Panc1 (cell line): ENCODE measurements at places on chromosomes 3 and 15.

DNA sequence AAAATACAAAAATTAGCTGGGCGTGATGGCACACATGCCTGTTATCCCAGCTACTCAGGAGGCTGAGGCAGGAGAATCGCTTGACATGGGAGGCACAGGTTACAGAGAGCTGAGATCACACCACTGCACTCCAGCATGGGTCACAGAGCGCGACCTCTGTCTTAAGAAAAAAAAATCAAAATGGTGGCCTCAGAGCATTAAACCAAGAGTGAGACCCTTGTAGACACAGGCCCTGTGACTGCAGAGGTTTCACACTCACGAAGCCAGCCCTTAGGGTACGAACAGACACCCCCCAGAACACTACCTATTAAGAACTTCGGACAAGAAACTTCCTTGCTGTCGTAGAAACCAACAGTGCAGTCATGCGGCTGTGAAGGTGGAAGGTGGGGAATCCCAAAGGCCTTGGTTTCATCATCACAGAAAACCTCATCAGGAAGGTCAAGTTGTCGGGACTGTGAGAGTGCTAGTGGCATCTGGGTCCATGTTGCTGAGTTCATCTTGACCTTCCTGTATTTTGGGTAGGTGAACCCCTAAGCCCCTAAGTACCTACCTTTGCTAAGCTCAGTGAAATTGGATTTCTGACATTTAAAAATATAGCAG is 4.8 kb upstream of the PDE8A start:
- no peak overlapping the region for H3K27ac ChIP-seq
- H3K4me1 ChIP-seq, result peaks cover 9% of the 10 kb centered on the region
- H3K36me3 ChIP-seq, result no peaks in the 10 kb centered on the region; the same call in 1 of the 2 replicates
- H3K27me3 ChIP-seq, result no peaks in the 10 kb centered on the region
- no peak overlapping the region for H3K4me3 ChIP-seq

DNA sequence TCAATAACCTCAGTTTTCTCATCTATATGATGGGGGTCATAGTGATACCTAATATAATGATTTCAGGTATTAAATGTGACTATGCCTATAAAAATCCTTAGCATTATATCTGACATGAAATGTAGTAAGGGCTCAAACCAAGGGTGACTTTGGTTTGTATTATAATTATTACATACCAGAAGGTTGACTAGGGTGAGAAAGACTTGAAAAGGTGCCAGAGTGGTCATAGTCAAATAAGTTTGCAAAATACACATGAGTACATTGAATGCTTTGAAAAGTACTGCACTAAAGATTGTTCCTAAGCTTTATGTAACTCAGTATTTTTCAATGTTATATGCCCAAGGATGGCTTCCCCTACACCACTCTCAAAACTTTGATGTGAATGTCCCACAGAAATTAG is 297.2 kb downstream of the ARPP21 start:
- no peaks in the 10 kb centered on the region for H3K4me1 ChIP-seq
- DNase-seq, result no peak
- H3K4me3 ChIP-seq, result no peak overlapping the region
- H3K27ac ChIP-seq, result no peak overlapping the region

- no peak overlapping the region for H3K4me3 ChIP-seq
- peaks cover 35% of the 10 kb centered on the region for H3K4me1 ChIP-seq
- peak overlapping the region; percentile 93 for H3K27ac ChIP-seq
- no peaks in the 10 kb centered on the region for H3K36me3 ChIP-seq
Measured at GRCh38 chr15:41772720-41773331, 1.5 kb upstream of the MAPKBP1 start.

DNA sequence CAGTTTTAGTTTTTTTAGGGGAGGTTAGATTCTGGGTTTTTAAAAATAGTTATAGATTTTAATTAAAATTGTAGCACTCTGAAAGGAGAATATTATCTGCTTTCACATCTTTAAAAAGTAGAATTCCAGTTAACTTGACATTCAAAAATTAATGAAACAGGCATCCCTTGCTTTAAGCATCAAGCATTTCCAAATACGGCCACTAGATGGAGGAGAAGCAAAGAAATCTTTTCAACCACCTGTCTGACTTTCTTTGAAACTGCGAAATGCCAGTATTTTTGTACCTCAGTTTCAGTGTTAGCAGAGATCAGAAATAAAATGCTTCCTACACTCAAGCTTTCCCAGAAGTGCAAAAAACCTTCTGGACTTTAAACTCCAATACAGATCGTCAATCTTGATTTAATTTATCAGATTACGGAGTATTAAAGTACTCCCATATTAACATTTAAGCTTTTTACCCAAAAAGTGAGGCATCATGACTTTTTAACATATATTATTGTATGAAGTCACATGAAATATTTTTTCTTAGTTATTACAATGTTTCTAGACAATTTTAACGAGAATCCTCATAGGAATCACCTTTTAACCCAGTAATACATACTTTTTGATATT is 153.3 kb downstream of the P3H2 start:
- H3K36me3 ChIP-seq, result no peaks in the 10 kb centered on the region
- no peak overlapping the region for H3K4me3 ChIP-seq
- H3K4me1 ChIP-seq, result 0 out of 2 replicates have a peak, but pooled peaks cover 2% of the 10 kb centered on the region
- H3K27me3 ChIP-seq, result no peaks in the 10 kb centered on the region
- peak overlapping the region; percentile 6; the same call in 1 of the 2 replicates for H3K27ac ChIP-seq

DNA sequence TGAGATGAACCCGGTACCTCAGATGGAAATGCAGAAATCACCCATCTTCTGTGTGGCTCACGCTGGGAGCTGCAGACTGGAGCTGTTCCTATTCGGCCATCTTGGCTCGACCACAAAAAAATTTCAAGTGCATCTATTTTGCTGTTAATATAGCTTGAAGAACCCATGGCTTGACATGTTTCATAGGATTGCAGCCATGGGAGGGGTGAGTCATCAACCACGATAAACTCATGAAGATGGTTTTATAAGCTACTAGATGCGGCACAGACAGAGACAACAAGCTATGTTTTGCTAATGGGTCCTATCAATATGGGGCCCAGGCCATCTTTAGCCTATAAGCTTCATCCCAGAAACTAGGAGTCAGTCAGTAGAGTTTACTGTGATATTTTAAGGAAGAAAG is 100.4 kb upstream of the PHLDB2 start:
- no peak overlapping the region for H3K4me3 ChIP-seq
- no peak overlapping the region for H3K27ac ChIP-seq
- H3K36me3 ChIP-seq, result no peaks in the 10 kb centered on the region
- no peaks in the 10 kb centered on the region for H3K4me1 ChIP-seq
- H3K27me3 ChIP-seq, result no peaks in the 10 kb centered on the region

GRCh38 chr3:43075904-43076661 is 29.8 kb downstream of the POMGNT2 start:
- no peak overlapping the region for H3K27ac ChIP-seq
- no peaks in the 10 kb centered on the region for H3K4me1 ChIP-seq
- no peak for DNase-seq
- H3K4me3 ChIP-seq, result no peak overlapping the region

GRCh38 chr3:97479740-97480139 is 284.8 kb upstream of the ARL6 start:
- no peaks in the 10 kb centered on the region for H3K36me3 ChIP-seq

GRCh38 chr15:43867096-43867495 is 40.3 kb downstream of the WDR76 start:
- H3K27ac ChIP-seq, result no peak overlapping the region
- H3K4me1 ChIP-seq, result no peaks in the 10 kb centered on the region
- DNase-seq, result no peak
- peaks cover 14% of the 10 kb centered on the region; the same call in 1 of the 2 replicates for H3K36me3 ChIP-seq

- no peak overlapping the region for H3K27ac ChIP-seq
- DNase-seq, result no peak
- no peak overlapping the region for H3K4me3 ChIP-seq
- no peaks in the 10 kb centered on the region for H3K4me1 ChIP-seq
- H3K27me3 ChIP-seq, result no peaks in the 10 kb centered on the region
Measured at GRCh38 chr3:12705981-12706380, 42.1 kb upstream of the RAF1 start.

DNA sequence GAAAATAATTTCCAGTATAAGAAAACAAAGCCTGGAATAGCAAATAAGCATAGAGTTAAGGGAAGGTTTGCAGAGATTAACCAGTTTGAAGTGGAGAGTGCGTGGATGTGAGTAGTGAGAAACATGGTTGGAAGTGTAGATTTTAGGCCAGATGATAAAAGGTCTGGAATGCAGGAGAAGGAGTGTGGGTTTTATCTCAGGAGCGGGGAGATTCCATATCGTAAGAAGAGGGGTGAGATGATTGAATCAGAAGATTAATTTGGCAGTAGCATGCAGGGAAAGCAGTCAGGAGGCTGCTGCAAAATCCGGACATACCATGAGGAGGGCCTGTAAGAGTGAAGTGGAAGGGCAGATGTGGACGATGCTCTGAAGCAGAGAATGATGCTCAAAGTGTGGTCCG is 13.7 kb downstream of the PPARG start:
- H3K27me3 ChIP-seq, result no peaks in the 10 kb centered on the region
- H3K4me1 ChIP-seq, result peaks cover 75% of the 10 kb centered on the region
- peaks cover 4% of the 10 kb centered on the region; the same call in 1 of the 2 replicates for H3K36me3 ChIP-seq
- DNase-seq, result no peak
- no peak overlapping the region for H3K4me3 ChIP-seq

- no peak for DNase-seq
- H3K4me3 ChIP-seq, result no peak overlapping the region
- no peaks in the 10 kb centered on the region for H3K4me1 ChIP-seq
- H3K27ac ChIP-seq, result no peak overlapping the region
Measured at GRCh38 chr3:150773616-150774192, 10.7 kb upstream of the SIAH2 start.

GRCh38 chr3:18283680-18284079 is 141.5 kb downstream of the SATB1 start:
- H3K4me1 ChIP-seq, result no peaks in the 10 kb centered on the region
- no peak overlapping the region for H3K27ac ChIP-seq
- no peak for DNase-seq
- no peaks in the 10 kb centered on the region for H3K27me3 ChIP-seq
- H3K36me3 ChIP-seq, result no peaks in the 10 kb centered on the region

GRCh38 chr15:77518458-77518857 is 97.8 kb downstream of the HMG20A start:
- no peaks in the 10 kb centered on the region for H3K27me3 ChIP-seq
- H3K4me1 ChIP-seq, result no peaks in the 10 kb centered on the region
- no peak overlapping the region for H3K27ac ChIP-seq
- H3K4me3 ChIP-seq, result no peak overlapping the region
- H3K36me3 ChIP-seq, result no peaks in the 10 kb centered on the region

DNA sequence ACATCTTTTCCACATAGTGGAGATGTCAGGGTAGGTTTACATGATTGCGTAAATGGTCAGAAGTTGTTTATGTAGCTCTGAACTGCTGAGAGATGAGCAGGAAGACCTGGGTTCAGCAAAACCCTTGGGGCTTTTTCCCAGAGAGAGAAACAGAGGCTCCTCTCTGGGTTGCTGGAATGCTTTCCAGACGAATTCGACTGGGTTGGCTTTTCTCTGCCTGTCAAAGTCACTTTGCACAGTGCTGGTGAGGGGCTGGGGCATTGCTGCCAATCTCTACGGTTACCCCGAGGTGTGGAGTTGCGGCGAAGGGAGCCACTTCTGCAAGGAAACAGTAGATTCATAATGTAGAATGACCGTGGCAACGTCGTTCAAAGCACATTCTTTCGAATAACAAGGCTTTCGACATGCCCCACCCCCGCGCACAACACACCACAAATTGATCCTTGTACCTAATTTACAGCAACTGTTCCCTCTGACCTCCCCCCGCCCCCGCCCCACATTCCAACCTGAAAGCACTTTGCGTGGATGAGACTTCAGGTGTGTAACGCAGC is 950 bp upstream of the CNTN4 start:
- H3K36me3 ChIP-seq, result no peaks in the 10 kb centered on the region
- no peak overlapping the region for H3K4me3 ChIP-seq
- no peaks in the 10 kb centered on the region for H3K4me1 ChIP-seq
- no peak overlapping the region for H3K27ac ChIP-seq
- no peak for DNase-seq

GRCh38 chr3:78736863-78737262 is 1030.9 kb downstream of the ROBO1 start:
- H3K27me3 ChIP-seq, result no peaks in the 10 kb centered on the region
- no peaks in the 10 kb centered on the region for H3K36me3 ChIP-seq
- H3K4me1 ChIP-seq, result no peaks in the 10 kb centered on the region
- H3K4me3 ChIP-seq, result no peak overlapping the region

DNA sequence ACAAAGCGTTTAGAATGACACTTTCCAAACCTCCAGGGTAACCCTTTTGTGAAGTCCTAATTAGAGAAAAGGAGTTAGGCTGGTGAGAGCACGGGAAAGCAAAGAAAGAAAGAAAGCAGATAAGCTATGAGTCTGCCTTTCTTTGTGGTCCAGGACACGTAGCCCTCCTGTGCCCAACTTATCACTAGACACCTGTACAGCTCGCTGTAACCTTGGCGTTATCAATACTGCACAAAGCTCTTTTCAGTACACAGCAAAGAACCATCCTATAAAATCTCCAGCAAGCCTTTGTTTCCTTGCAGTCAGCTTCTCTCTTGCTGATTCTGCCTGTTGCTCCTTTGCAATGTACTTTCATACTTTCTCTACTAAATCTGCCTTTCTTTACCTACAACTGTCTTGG is 6.8 kb upstream of the TAMM41 start:
- H3K36me3 ChIP-seq, result no peaks in the 10 kb centered on the region
- H3K4me3 ChIP-seq, result no peak overlapping the region
- no peak for DNase-seq
- H3K27me3 ChIP-seq, result no peaks in the 10 kb centered on the region; the same call in none of the 2 replicates
- no peak overlapping the region for H3K27ac ChIP-seq

- peak overlapping the region; percentile 49 for H3K4me3 ChIP-seq
- H3K4me1 ChIP-seq, result peaks cover 14% of the 10 kb centered on the region
- no peak for DNase-seq
- peak overlapping the region; percentile 61; the same call in 1 of the 2 replicates for H3K27ac ChIP-seq
Measured at GRCh38 chr3:12553921-12554391, 2.9 kb upstream of the MKRN2 start.

DNA sequence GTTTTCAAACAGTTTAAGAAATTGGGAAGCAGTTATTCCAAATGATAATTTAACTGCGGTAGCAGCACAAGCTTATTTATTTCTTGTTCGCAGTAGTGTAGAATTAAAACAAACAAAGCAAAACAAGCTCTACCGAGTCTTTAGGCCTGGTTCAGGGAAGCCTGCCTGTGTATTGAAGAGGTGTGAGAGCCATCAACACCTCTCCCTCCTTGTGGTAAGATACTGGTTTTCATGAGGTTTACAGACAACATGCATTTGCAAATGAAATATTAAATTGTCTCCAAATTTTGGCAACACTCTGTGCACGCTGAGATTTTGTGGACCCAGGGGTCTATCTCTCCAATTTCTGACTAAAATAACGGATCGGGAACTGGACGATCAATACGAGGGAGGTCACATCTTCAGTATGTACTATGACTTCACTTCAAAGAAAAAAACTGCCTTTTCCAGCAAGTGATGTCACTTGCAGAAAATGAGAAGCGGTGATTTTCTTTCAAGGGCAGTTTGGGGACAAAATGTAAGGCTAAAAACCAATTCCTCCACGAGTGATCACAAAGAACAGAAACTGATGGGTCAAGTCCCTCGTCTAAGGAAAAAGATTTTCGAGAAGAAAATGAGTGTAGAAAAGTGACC is 721 bp downstream of the ATR start:
- H3K4me3 ChIP-seq, result peak overlapping the region; percentile 88
- no peaks in the 10 kb centered on the region; the same call in 1 of the 2 replicates for H3K36me3 ChIP-seq
- no peaks in the 10 kb centered on the region for H3K27me3 ChIP-seq
- DNase-seq, result no peak

GRCh38 chr3:72308641-72309040 is 523.7 kb upstream of the PROK2 start:
- H3K4me1 ChIP-seq, result no peaks in the 10 kb centered on the region
- no peaks in the 10 kb centered on the region for H3K36me3 ChIP-seq
- no peak for DNase-seq
- no peak overlapping the region for H3K4me3 ChIP-seq
- H3K27me3 ChIP-seq, result no peaks in the 10 kb centered on the region
- H3K27ac ChIP-seq, result no peak overlapping the region
